ENCODE measurements at places on chromosomes 7 and 10. TPM values are rescaled to one million over a fixed set of nuclear protein-coding genes. Genes with fewer than 3 reads are reported as not detected.
A peak's percentile ranks its signal among the peaks of the same experiment; 100 is the strongest.

DNA sequence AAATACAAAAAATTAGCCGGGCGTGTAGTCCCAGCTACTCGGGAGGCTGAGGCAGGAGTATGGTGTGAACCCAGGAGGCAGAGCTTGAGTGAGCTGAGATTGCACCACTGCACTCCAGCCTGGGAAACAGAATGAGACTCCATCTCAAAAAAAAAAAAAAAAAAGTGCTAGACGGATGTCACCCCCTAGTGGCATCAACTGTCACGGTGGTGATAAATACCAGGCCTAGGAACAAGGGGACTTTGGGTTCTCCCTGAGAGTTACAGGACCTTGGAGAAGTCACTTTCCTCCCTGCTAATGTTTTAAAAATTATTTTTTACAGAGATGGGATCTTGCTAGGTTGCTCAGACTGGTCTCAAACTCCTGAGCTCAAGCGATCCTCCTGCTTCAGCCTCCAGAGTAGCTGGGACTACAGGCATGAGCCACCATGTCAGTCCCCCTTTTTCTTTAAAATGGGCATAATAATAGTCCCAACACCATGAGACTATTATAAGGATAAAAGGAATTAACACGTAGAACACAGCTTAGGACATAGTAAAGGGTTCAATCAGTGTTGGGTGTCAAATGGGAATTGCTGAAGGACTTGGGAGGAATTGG lies 2.6 kb upstream of the TMEM130 start:
- no peak overlapping the region for H3K27ac ChIP-seq
- H3K4me3 ChIP-seq: no peak overlapping the region
- no peaks in the 10 kb centered on the region for H3K36me3 ChIP-seq
- no peak for DNase-seq
- peaks cover 62% of the 10 kb centered on the region for H3K27me3 ChIP-seq

DNA sequence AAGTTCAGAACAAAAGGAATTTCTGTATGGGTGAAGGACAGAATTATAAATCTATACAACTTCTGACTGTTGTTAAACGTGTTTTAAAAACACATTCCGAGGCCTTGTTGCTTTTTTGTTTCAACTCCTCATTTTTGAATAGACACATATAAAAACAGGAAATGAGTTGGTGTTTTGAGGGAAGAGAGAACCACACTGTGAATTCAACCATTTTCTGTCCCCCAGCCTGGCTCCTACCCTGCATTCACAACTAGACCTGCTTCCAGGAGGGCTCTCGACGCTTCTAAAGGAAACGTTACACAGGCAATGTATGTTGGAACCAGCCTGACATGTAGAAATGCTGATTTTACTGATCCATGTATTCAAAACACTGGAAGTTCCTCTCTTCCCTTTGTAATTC lies 76.5 kb downstream of the OR13A1 start:
- no peaks in the 10 kb centered on the region for H3K4me1 ChIP-seq
- H3K36me3 ChIP-seq: no peaks in the 10 kb centered on the region
- no peak for DNase-seq
- no peak overlapping the region for H3K4me3 ChIP-seq
- no peak overlapping the region for H3K27ac ChIP-seq

DNA sequence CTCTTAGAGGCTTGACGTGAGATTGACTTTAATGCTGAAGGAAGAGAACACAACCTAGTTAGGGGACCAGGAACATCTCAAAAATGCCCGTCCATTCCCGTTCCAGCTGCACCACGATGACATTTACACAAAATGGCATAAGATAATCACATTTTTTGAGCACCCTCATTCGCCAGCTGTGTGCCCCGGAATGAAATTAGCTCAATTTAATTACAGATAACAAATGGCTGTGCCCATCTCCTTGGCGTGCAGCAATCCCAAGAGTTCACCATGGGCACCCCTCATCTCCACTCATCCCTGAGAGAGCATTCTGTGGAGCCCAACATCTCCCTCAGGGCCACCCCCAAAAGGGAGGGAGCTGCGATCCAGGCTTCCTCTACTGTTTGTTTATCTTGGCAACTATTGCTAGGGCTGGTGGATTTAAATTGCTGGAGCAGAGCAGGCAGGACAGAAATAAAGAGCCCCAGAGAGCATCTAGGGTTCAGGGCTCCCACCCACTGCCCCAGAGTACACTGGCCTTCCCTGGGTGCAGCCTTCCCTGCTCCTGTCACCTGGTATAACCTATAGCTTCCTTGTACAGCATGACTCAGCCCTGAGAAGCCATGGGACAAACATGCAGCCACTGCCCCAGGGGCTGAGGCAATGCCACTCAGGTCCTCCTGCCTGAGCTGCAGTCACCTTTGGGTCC lies 263.5 kb downstream of the ZEB1 start:
- H3K36me3 ChIP-seq: no peaks in the 10 kb centered on the region
- DNase-seq: no peak
- H3K4me1 ChIP-seq: peaks cover 42% of the 10 kb centered on the region
- H3K27ac ChIP-seq: peak overlapping the region; percentile 38
- H3K4me3 ChIP-seq: no peak overlapping the region

DNA sequence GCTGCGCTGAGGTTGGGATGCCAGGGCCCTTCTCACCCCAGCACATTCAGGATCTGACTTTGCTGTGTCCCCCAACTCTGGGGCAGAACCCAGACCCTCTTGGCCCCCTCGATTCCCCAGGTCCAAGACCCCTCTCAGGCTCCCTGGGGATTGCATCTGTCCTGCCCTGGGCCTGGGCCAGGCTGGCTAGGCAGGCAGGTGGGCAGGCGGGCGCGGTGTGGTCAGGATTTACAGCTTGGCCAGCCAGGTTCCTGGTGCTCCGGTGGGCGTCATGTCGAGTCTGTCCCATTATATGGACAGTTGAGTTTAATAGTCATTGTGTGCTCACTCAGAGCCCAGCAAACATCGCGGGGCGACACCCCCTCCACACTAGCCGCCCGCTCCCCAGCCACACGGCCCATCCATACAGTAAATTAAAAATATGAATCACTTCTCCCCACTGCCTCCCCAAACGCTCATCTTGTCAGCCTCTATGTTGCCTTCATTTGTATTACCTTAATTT lies 23.5 kb downstream of the POLL start:
- H3K4me1 ChIP-seq: peaks cover 15% of the 10 kb centered on the region
- DNase-seq: no peak
- peaks cover 28% of the 10 kb centered on the region for H3K27me3 ChIP-seq
- no peaks in the 10 kb centered on the region for H3K36me3 ChIP-seq
- no peak overlapping the region for H3K4me3 ChIP-seq

DNA sequence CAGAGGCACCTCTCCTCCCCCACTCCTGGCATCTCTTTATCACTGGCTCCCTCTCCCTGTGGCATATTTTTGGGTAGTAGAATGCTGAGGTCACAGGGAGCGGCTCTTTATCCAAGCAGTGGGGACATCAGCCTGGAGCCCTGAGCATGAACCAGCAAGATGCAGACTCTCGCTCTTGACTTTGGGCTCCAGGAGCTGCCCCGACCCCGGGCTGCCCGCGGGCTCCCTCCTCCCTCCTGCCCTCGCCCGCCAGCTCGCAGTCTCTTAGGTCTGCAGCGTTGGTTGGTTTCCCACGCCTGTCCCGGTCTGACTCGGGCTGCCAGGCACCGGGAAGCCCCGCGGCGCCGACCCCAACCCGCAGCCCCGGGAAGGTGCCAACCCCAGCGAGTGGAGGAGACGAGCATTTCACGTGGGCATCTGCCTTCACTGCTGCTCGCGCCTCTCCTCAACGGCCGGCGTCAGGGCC lies 1.3 kb downstream of the INSYN2A start:
- H3K27ac ChIP-seq: no peak overlapping the region
- peaks cover 4% of the 10 kb centered on the region for H3K27me3 ChIP-seq
- peak overlapping the region; percentile 52 for H3K4me3 ChIP-seq
- DNase-seq: no peak

DNA sequence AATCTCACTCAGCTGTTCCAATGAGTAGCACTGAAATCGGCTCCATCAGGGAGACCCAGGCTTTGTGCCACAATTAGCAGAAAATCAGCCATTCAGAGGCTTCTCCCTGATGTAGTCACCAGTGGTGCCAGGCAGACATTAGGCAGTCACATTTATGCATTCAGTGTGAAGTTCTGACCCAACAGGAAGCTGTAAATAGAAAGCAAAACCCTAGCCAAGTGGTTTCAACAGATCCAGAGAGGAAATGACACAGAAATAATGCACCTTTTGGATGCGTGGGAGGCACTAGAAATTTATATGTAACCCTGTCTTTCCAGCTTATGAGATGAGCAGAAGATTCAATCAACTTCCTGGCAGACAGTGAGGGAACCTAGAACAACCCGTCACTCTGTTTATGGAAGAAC lies 186.4 kb downstream of the PDE1C start:
- DNase-seq: no peak
- H3K27me3 ChIP-seq: no peaks in the 10 kb centered on the region
- H3K4me3 ChIP-seq: no peak overlapping the region
- H3K4me1 ChIP-seq: peaks cover 43% of the 10 kb centered on the region

- no peak overlapping the region for H3K27ac ChIP-seq
- H3K27me3 ChIP-seq: no peaks in the 10 kb centered on the region
- no peaks in the 10 kb centered on the region for H3K4me1 ChIP-seq
- peaks cover 9% of the 10 kb centered on the region for H3K36me3 ChIP-seq
These were observed 45.9 kb upstream of the ATP6V0A4 start for GRCh38 chr7:138843632-138844580.

- H3K4me3 ChIP-seq: no peak overlapping the region
- H3K27me3 ChIP-seq: no peaks in the 10 kb centered on the region
- no peak for DNase-seq
- peaks cover 17% of the 10 kb centered on the region for H3K4me1 ChIP-seq
- no peaks in the 10 kb centered on the region for H3K36me3 ChIP-seq
These were observed 220.6 kb downstream of the CCDC3 start for GRCh38 chr10:12780634-12781601.

DNA sequence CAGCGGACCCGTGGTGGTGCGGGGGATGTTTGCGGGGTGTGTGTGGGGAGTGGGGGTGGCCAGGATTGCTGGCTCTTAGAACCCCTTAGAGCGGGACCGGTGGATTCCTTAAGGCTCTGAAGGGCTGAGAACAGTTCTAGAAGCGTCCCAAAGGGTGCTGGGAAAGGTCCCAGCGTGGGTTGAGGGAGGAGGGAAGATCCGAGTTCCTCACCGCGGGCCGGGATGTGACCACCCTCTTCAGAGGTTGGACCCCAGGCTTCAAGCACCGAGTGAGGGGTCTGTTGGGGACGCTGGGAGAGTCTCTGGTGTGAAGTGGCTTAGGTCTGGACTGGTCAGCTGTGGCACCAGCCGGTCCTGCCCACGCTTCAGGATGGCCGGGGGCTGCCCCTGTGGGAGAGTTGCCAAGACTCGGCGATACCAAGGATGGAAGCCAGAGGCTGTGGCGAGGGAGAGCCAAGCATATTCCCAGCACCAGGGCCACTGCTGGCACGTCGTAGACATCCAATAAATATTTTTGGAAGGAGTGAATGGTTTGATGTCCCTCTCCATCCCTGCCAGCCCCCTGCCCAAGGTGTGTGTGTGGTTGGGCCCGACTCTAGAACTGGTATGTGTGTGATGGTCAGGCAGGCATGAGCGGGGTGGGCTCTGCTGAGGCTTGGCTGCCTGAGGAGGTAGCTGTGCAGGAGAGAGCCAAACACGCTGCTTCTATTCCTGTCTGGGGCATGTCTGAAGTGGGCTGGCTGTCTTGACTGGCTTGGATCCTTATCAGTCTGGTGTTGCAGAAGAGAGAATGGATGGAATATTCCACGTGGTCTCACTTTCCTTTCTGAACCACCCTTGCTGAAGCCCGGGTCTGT lies 19.2 kb downstream of the ZNF775 start:
- no peak overlapping the region for H3K27ac ChIP-seq
- H3K4me1 ChIP-seq: no peaks in the 10 kb centered on the region
- H3K36me3 ChIP-seq: peaks cover 38% of the 10 kb centered on the region
- H3K27me3 ChIP-seq: no peaks in the 10 kb centered on the region
- DNase-seq: no peak

DNA sequence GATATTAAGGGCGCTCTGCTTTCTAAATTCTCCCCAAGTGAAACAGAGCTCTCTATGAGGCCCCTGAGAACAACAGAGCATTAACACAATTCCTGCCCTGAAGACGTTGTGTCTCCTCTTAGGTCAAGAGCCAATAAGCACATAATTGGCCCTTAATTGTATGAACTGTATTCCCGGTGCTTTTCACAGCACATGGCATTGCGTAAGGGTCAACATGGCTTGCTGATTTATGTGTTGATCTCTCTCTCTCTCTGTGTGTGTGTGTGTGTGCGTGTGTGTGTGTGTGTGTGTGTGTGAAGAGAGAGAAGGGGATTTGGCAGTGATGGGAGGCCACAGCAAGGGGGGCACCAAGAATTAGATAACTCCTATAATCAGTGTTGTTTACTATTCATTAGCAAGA lies 40.5 kb downstream of the LYZL1 start:
- H3K4me3 ChIP-seq: no peak overlapping the region
- no peaks in the 10 kb centered on the region for H3K27me3 ChIP-seq
- peaks cover 12% of the 10 kb centered on the region for H3K4me1 ChIP-seq
- DNase-seq: no peak
- peak overlapping the region; percentile 56 for H3K27ac ChIP-seq

ADAM12 gene
- 1.2 TPM for total RNA-seq

AKR1E2 gene
- total RNA-seq: 16.9 TPM

LHPP gene
- total RNA-seq: 17.0 TPM

PALD1 gene
- 10.4 TPM for total RNA-seq

Data from esophagus muscularis mucosa (tissue), 4 donors.